Stimulated activated CD4-positive, alpha-beta T cell treated with anti-CD3 and anti-CD28 coated beads, TNF-alpha, amount 100 ng/mL, for 1 hour (primary cell): ENCODE measurements at places on chromosomes 1 and 21.
A peak's percentile ranks its signal among the peaks of the same experiment; 100 is the strongest.

GRCh38 chr21:37461479-37461878 is 94.9 kb downstream of the DYRK1A start:
- DNase-seq: no peak

- no peak for DNase-seq
Observed at GRCh38 chr1:25145775-25146393, 86.4 kb downstream of the SYF2 start.

DNA sequence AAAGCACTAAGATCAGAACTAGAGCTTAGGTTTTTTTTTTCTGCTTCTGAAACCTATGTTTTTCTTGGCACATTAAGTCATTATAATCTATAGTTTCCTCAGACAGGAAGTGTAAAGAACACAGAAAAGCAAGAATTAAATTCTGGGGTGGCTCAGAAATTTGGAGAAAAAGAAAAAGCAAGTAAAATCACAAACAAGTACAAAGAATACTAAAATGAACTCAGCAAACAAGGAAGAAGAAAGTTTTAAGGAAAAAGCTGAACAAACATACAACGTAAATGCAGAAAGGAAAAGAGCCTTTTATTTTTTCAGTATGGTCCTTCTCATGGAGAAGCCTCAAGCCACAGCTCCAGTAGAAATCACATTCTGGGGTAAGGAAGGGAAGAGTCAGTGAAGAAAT is 8.6 kb upstream of the CNN3 start:
- DNase-seq: no peak

- DNase-seq: peak; percentile 25
Observed at GRCh38 chr1:1433804-1434130, 1.7 kb upstream of the VWA1 start.

GRCh38 chr21:39851002-39851618 is 16.1 kb upstream of the PCP4 start:
- DNase-seq: no peak

DNA sequence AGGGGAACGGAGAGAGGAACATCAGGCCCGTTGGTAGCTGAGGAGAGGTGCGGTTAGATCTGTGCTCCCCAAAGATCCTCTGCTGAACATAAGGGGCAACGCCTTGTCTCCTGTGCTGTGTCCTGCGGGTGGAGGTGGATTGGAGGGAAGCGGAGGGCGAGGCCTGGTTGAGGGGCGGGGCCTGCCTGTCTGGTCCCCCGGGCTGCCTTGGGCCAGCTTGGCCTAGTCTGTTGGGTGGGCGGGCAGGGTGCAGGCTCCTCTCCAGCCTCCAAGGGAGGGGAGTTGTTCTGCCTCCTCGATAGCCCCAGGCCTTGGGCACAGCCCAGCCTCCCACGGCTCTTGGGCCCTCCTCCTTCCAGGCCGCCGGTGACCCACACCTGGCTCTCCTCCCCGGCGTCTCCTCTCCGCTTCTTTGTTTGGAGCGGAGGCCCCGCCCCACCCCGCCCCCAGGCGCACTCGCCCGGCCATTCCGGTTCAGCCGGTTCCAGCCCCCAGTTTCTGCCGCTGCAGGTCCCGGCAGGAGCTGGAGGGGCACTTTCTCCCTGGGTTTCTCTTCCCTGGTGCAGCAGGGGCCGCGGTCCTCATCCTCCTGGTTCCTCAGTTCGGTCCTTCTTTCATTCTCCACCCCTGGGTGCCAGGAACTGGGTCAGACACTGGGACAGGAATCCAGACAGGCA is 19.4 kb downstream of the PTPRF start:
- no peak for DNase-seq

DNA sequence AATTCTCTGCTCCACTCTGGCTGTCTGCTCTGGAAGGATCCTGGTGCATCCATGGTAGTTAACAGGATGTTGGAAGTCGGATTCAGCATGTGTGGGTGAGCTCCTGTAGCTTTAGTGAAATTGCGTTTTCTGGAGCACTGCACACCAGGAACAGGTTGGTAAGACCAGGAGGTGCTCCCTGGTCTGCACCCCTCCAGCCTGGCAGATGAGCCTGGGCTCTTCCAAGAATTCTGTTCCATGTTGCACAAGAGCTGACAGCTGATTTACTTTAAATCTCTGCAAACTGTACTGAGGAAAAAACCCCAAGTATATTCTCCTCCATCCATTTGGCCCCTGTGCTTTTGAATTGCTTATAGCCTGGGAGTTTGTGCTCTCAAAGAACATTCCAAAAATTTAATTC is 33.7 kb downstream of the KCNK1 start:
- no peak for DNase-seq
